ENCODE measurements at places on chromosomes 12 and 14. TPM values are rescaled to one million over a fixed set of nuclear protein-coding genes. Genes with fewer than 3 reads are reported as not detected.

DNA sequence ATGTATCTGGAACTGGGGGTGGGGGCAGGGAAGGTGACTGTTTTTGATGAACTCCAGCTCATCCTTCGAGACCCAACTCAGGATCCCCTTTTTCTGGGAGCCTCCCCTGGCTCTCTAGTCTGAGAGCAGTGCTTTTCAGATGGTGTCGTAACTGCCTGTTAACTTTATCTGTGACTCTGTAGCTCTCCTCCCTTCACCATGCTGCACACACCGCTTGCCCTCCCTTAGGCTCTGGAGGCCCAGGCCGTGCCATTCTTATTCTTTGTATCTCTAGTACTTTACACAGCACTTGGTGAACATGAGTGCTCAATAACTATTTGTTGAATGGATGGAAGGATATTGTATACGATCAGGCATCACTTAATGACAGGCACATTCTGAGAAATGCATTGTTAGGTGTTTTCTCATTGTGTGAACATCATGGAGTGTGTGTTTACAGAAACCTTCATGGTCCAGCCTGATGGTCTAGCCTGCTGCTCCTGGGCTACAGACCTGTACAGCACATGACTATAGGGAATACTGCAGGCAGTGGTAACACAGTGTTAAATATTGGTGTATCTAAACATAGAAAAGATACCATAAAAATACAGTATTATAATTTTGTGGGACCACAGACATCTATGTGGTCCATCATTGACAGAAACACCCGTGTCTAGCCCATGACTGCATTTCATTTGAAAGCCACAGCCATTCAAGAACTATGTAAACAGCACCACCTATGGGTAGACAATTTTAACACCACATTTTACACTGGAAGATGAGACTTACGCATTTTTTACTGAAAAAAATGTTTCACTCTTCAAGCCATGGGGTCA, 91.8 kb downstream of the EML1 start:
- H3K4me3 ChIP-seq: no peak overlapping the region
- no peak for DNase-seq
- H3K4me1 ChIP-seq: no peaks in the 10 kb centered on the region
- no peaks in the 10 kb centered on the region for H3K36me3 ChIP-seq

DNA sequence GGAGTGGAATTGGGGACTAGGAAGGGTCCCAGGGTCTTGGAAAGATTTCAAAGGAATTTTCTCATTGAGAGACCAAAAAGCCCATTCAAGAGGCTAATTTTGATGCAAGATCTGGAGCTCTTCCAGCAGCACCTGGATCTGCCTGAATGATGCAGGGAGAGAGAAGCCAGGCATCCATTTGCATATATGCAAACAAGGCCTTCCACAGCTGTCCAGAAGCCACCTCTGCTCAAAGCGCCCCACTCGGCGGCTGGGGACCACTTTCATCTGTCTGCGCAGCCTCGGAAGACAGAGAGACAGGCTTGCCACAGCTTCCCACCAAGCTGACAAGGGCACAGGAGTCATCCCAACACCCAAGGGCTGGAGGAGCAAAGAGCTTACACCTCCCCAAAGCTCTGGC, 295.6 kb downstream of the DPF3 start:
- H3K27ac ChIP-seq: no peak overlapping the region
- H3K36me3 ChIP-seq: no peaks in the 10 kb centered on the region
- no peak for DNase-seq

GRCh38 chr14:59221568-59221967, 33.1 kb downstream of the DAAM1 start:
- H3K36me3 ChIP-seq: no peaks in the 10 kb centered on the region
- peak overlapping the region; percentile 13 for H3K27ac ChIP-seq
- H3K4me1 ChIP-seq: no peaks in the 10 kb centered on the region
- H3K4me3 ChIP-seq: no peak overlapping the region
- no peak for DNase-seq
- H3K27me3 ChIP-seq: no peaks in the 10 kb centered on the region

- DNase-seq: no peak
- no peaks in the 10 kb centered on the region for H3K4me1 ChIP-seq
- H3K4me3 ChIP-seq: no peak overlapping the region
- no peaks in the 10 kb centered on the region for H3K36me3 ChIP-seq
Observed at GRCh38 chr12:93297032-93297431, 80.7 kb upstream of the NUDT4 start.

DNA sequence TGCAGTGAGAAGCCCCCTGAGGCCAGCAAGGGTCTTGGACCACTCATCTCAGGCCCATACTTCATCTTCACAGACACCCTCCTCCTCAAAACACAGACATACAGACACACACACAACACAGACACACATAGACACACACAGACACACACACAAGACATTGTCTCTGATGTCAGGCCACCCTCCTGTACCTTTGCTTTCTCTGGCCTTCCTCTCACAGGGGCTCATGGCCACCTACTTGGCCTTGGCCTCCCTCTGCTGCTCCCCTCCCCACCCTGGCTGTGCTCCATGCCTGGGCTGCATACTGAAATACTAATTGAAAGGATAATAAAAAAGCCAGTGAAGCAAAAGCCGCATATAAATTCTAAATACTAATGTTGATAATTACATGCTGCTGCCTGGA, 1.6 kb upstream of the SYNDIG1L start:
- H3K4me3 ChIP-seq: no peak overlapping the region
- no peaks in the 10 kb centered on the region for H3K36me3 ChIP-seq
- H3K4me1 ChIP-seq: no peaks in the 10 kb centered on the region
- peaks cover 21% of the 10 kb centered on the region for H3K27me3 ChIP-seq
- DNase-seq: no peak
- no peak overlapping the region for H3K27ac ChIP-seq

DNA sequence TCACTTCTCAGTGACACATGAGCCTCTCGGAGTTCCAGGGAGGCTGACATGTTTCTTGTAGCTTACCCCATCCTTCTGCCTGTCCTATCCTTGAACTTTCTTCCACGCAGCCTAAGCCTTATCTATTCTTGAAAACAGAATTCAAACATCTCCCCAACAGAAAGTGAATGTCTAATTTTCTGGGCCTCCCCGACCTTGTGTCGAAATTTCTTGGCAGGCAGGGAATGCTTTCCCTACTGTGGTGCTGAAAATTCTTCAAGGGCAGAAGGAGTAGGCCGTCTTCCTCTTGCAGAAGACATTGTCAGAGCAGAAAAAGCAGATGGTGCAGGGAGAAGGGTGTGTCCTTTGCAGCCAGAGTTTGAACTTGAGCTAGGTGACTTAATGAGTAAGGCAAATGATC, 63.0 kb upstream of the TCL1B start:
- no peak overlapping the region for H3K27ac ChIP-seq
- peaks cover 8% of the 10 kb centered on the region for H3K27me3 ChIP-seq
- DNase-seq: no peak
- H3K4me3 ChIP-seq: no peak overlapping the region
- no peaks in the 10 kb centered on the region for H3K36me3 ChIP-seq
- no peaks in the 10 kb centered on the region for H3K4me1 ChIP-seq

DNA sequence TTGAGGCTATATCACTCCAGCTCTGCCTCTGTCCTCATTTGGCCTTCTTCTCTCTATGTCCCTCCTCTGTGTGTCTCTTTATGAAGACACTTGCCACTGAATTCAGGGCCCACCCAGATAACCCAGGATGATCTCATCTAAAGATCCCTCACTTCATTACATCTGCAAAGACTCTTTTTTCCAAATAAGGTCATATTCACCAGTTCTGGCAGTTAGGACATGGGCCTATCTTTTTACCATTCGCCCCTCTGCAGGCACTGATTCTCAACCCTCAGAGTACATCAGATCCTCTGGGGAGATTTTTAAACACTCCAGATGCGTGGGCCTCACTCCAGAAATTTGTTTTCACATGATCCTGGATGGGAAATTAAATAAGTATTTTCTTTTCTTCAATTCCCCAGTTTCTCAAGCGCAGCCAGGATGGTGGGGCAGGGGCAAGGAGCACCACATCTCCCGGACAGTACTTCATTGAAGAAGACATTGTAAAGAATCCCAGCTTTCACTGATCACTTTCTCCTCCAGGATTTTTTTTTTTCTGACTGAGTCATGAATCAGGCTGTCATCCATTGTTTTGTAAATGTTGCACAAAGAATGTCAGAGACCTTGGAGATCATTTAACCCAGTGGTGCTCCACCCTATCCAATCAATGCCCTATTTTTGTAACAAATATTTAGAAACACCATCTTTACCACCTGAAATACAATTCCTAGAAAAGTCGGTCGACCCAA, 27.4 kb downstream of the CRACR2A start:
- DNase-seq: no peak
- no peak overlapping the region for H3K27ac ChIP-seq
- no peaks in the 10 kb centered on the region for H3K4me1 ChIP-seq
- no peaks in the 10 kb centered on the region for H3K27me3 ChIP-seq
- H3K4me3 ChIP-seq: no peak overlapping the region
- H3K36me3 ChIP-seq: no peaks in the 10 kb centered on the region

- no peak overlapping the region for H3K4me3 ChIP-seq
- no peaks in the 10 kb centered on the region for H3K27me3 ChIP-seq
- no peak overlapping the region for H3K27ac ChIP-seq
- DNase-seq: no peak
- H3K36me3 ChIP-seq: no peaks in the 10 kb centered on the region
- no peaks in the 10 kb centered on the region for H3K4me1 ChIP-seq
Observed at GRCh38 chr14:75493592-75494087, 28.6 kb upstream of the BATF start.

DNA sequence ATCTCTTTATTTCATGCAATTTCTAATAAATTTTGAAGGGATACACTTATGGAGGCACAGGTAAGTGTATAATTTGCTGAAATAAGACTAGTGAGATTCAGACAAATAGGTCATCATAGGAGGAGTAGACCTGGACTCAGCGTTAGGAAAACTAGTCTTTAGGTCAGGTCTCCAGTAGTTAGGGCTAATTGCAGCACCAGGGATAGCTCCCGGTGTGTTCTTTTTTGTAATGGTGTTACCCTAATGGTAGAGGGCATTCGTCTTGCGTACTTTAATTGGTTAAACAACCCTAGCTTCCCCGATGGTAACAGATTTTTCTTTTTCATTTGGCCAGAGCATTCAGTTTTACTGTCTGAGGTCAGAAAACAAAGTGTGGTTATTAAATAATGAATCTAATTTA, 64.9 kb downstream of the ARID2 start:
- no peak overlapping the region for H3K4me3 ChIP-seq
- no peak for DNase-seq
- no peaks in the 10 kb centered on the region for H3K36me3 ChIP-seq
- H3K27ac ChIP-seq: no peak overlapping the region

- no peak for DNase-seq
- peak overlapping the region; percentile 86 for H3K27ac ChIP-seq
- H3K27me3 ChIP-seq: no peaks in the 10 kb centered on the region
- peaks cover 9% of the 10 kb centered on the region for H3K4me1 ChIP-seq
- no peak overlapping the region for H3K4me3 ChIP-seq
- H3K36me3 ChIP-seq: no peaks in the 10 kb centered on the region
Observed at GRCh38 chr12:49200919-49201594, 12.2 kb upstream of the TUBA1A start.

DNA sequence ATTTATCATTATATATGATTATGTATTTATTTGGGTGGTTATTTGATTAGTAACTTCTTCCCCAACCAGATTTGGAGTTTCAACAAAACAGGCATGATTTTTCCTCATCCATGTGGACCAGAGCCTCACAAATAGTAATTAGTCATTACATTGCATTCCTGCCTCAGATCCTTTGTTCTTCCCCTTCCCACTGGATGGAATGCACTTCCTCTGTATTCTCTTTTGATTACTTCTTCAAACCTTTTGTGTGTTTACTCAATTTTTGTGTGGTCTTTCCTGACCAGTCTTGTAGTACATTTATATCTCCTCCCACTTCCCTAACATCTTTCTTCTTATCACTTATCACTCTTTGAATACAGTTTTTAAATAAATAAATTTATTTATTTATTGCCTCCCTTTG, 15.5 kb downstream of the SYT1 start:
- no peak overlapping the region for H3K27ac ChIP-seq
- DNase-seq: no peak
- no peaks in the 10 kb centered on the region for H3K4me1 ChIP-seq
- no peak overlapping the region for H3K4me3 ChIP-seq
- H3K27me3 ChIP-seq: no peaks in the 10 kb centered on the region
- no peaks in the 10 kb centered on the region for H3K36me3 ChIP-seq

GRCh38 chr14:65290830-65291229, 121.7 kb upstream of the FUT8 start:
- H3K4me3 ChIP-seq: no peak overlapping the region
- no peaks in the 10 kb centered on the region for H3K27me3 ChIP-seq
- H3K4me1 ChIP-seq: no peaks in the 10 kb centered on the region

DNA sequence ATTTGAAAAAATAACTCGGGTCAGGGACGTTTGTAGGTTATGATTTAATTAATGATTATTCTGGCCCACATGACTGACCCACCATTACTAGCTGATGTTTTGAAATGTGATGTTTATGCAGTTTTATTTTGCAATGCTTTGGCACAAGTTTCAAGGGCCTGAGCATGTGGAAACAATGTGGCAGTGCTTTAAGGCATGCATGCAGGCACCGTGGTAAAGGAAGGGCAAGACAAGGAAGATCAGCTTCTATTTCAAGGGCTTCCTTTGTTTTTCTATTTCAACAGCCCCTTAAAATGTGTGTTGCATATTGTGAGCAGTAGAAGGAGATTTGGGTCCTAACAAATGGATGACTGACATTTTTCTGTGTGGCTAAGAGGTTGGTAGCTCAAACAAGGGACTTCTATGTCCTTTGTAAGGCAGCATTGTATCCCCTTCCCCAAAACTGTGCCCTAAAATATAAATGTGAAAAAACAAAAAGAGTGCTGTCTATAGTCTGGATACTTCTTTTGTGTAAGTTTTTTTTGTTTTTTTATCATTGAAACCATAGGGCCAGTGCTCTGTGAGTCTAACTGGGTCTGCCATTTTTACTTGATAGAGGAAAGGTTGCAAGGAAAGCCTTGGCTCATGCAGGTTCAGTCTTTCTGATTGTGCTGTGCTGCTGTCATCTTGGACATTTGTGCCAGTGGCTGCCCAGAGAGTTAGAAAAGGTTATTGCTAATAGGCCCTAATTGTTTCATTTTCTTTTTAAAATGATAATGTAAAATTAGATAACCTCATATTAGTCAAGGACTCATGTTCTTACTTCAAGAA, 103.5 kb downstream of the FGD4 start:
- peak overlapping the region; percentile 4 for H3K4me3 ChIP-seq
- peak overlapping the region; percentile 67 for H3K27ac ChIP-seq
- H3K36me3 ChIP-seq: no peaks in the 10 kb centered on the region

- H3K4me1 ChIP-seq: peaks cover 3% of the 10 kb centered on the region
- H3K36me3 ChIP-seq: no peaks in the 10 kb centered on the region
- no peaks in the 10 kb centered on the region for H3K27me3 ChIP-seq
- no peak for DNase-seq
- H3K27ac ChIP-seq: no peak overlapping the region
Observed at GRCh38 chr12:112124918-112125249, 476 bp upstream of the TRAFD1 start.

GRCh38 chr14:105161309-105161708, 7.3 kb downstream of the JAG2 start:
- no peak overlapping the region for H3K4me3 ChIP-seq
- no peaks in the 10 kb centered on the region for H3K36me3 ChIP-seq
- no peaks in the 10 kb centered on the region for H3K27me3 ChIP-seq
- no peaks in the 10 kb centered on the region for H3K4me1 ChIP-seq

NRXN3 gene
- total RNA-seq: 3.6 TPM

LGALS3 gene
- 580 TPM for total RNA-seq

NOVA1 gene
- 72.0 TPM for total RNA-seq

SENP1 gene
- total RNA-seq: 36.1 TPM

MUCL1 gene
- total RNA-seq: 3.4 TPM

ATF7IP gene
- total RNA-seq: 45.4 TPM

RNASE1 gene
- total RNA-seq: 303 TPM

PZP gene
- not detected for total RNA-seq

TAS2R10 gene
- 1.3 TPM for total RNA-seq

CLEC9A gene
- not detected for total RNA-seq

ARHGAP9 gene
- 11.1 TPM for total RNA-seq

RHEBL1 gene
- total RNA-seq: 1.3 TPM

HOXC12 gene
- total RNA-seq: not detected

FITM1 gene
- 2.6 TPM for total RNA-seq

LUM gene
- total RNA-seq: 449 TPM

NTS gene
- 0.64 TPM for total RNA-seq
